ENCODE measurements at places on chromosomes 16 and 17.

DNA sequence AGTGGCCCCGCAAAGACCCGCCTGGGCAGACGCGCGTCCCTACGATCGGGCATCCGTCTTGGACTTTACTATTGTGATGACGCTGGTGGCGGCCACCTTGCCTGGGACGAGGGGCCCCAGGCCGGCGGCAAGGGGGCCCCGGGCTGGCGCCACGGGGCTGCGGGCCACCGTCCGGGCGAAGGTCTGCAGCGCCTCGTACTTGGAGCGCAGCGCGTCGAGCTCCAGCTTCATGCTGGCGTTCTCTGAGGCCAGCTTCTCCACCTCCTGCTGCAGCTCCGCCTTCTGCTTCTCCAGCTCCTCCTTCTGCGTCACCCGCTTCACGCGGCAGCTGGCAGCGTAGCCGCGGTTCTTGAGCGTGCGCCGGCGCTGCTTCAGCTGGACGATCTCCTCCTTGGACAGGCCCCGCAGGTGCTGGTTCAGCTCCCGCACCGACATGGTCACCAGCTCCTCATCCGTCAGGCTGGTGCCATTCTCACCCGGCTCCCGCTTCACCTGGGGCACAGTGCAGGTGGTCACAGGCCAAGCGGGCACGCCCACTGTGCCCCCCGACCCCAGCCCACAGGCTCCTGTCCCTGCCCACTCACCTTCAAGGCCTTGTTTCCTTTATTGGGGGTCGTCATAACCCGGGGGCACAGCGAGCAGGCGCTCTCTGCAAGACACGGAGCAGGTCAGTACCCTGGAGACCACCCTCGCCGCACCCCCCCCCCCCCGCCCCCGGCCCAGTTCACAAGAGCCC lies 4.8 kb upstream of the SIRT7 start:
- DNase-seq: no peak

GRCh38 chr16:1903845-1904840 lies 14.1 kb downstream of the HS3ST6 start:
- DNase-seq: no peak

GRCh38 chr16:57358527-57359095 lies at the start of gene CCL22:
TSS of gene CCL22 (plus strand) at chr16:57358783. CDS start at chr16:57358817, 34 bp downstream.
- no peak for DNase-seq

GRCh38 chr17:8892338-8892690 lies 24.8 kb upstream of the PIK3R6 start:
- DNase-seq: no peak

DNA sequence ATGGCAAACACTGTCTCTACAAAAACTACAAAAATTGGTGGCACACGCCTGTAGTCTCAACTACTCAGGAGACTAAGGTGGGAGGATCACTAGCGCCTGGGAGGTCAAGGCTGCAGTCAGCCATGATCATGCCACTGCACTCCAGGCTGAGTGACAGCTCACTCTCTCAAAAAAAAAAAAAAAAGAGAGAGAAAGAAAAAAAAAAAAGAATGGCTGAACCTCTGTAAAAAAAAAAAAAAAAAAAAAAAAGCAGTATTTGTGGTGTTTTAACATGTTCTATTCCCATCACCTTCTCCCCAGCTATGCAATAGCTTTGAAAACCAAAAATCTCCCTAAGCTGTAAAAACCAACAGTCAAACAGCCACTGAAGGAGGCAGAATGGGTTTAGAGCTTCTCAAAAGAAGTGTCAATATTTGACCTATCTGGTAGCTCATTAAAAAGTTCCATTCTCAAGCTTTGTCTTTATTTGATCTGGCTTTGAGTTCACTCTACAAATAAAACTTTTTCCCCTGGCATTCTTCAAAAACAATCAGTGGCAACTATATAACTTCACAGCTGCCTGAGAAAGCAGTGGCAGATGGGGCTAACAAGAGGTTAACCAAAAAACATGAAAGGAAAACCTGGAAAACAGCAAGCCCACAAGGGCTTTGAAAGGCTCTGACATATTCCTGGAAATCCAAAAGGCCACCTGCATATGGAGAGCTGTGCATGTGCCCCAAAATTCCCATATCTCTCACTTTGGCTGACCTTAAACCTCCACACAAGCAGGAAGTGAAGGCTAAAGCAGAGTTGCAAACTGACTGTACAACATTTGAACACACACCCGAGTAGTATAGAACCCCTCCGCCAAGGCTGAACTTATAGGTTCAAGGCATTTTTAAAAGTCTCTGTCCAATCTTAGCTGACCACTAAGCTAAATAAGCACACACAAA lies 36.0 kb downstream of the USP32 start:
- no peak for DNase-seq

DNA sequence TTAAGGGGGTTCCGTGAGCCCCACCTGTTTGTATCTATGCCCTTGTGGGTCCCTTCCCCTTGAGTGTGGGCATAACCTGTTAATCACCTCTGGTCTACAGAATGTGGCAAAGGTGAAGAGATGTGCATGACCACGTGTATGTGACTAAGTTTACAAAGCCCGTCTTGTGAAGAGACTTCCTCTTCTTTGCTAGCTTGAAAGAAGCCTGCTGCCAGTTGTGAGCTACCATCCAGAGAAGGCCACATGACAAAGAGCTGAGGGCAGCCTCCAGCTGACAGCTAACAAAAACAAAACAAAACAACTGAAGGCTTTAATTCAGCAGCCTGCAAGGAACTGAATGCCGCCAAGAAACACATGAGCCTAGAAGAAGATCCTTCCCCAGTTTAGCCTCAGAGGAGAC lies 112.0 kb downstream of the AXIN2 start:
- DNase-seq: no peak

DNA sequence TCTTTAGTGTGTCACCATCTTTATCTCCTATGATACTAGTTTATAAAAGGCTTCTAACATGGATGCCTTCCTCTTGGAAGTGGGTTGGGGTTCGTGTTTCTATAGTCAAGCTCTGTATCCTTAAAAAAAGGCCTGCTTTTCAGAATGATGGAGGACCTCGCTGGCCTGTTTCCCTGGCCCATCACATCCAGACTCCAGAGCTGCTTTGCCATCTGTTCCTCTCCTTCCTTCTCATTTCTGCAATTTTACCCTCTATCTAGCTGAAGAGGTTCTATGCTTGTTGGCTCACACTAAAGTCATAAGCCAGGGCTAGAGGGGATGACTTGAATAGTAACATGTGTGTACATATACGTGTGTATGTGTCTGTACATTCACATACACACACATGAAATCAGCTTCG lies 450.8 kb upstream of the HSBP1 start:
- no peak for DNase-seq

GRCh38 chr17:1916963-1917715 lies 87.3 kb downstream of the RPA1 start:
- DNase-seq: no peak

DNA sequence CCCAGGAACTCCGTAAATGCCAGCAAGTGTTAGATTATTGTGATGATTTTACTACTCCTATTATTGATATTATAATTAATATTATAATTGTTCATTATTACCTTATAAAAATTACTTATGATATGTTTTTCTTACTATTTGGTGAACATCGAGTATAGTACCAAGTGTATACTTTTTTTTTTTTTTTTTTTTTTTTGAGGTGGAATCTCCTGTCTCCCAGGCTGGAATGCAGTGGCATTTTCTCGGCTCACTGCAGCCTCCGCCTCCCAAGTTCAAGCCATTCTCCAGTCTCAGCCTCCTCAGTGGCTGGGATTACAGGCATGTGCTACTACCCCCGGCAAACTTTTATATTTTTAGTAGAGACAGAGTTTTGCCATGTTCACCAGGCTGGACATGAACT lies 347.0 kb downstream of the WWOX start:
- no peak for DNase-seq

- no peak for DNase-seq
These were observed 21.6 kb upstream of the MPO start for GRCh38 chr17:58302171-58302918.

- DNase-seq: no peak
These were observed 13.5 kb upstream of the COG1 start for GRCh38 chr17:73179387-73179786.

DNA sequence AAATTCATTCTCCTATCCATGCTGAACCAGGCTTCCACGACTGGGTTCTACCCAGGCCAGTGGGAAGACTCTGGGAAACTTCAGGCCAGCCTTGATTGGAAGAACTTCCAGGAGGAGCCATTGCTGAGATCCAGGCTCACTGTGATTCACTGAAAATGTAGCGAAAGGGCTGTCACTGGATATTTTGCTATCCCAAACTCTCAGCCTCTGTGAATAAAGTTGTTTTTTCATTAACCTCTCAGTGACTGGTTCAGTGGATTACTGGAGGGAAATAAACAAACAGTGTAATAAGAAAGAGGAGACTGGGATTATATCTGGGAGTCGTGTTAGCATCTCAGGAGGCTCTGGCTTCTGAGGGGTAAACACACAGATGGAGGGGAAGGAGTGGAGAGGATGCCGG lies 3.1 kb downstream of the FOXL1 start:
- no peak for DNase-seq

DNA sequence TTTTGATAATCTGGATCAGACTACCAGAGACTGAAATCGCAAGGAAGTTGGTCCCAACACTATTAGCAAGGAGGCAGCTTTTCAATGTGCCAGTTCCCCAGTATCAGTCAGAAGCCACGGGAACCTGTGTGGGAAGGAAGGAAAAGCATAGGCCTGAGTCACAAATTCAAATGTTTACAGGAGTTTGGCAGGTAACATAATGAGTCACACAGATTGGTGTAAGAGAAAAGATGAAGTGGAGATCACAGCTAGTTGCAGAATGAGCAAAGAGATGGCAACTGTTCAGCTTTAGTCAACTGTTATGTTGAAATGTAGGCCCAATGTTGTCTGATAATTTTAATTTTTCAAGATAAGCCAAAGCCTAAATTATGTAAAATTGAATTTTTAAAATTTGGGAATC lies 28.1 kb upstream of the ITGA2B start:
- DNase-seq: no peak

DNA sequence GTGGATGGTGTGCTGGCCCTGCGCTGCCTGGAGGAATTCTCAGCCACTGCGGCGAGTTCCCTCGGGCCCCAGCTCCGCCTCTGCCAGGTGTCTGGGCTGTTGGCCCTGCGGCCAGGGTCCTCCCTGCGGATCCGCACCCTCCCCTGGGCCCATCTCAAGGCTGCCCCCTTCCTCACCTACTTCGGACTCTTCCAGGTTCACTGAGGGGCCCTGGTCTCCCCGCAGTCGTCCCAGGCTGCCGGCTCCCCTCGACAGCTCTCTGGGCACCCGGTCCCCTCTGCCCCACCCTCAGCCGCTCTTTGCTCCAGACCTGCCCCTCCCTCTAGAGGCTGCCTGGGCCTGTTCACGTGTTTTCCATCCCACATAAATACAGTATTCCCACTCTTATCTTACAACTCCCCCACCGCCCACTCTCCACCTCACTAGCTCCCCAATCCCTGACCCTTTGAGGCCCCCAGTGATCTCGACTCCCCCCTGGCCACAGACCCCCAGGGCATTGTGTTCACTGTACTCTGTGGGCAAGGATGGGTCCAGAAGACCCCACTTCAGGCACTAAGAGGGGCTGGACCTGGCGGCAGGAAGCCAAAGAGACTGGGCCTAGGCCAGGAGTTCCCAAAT lies 1.3 kb upstream of the TNFSF13 start:
- no peak for DNase-seq

GRCh38 chr16:80802902-80803301 lies 1.5 kb downstream of the CDYL2 start:
- no peak for DNase-seq

DNA sequence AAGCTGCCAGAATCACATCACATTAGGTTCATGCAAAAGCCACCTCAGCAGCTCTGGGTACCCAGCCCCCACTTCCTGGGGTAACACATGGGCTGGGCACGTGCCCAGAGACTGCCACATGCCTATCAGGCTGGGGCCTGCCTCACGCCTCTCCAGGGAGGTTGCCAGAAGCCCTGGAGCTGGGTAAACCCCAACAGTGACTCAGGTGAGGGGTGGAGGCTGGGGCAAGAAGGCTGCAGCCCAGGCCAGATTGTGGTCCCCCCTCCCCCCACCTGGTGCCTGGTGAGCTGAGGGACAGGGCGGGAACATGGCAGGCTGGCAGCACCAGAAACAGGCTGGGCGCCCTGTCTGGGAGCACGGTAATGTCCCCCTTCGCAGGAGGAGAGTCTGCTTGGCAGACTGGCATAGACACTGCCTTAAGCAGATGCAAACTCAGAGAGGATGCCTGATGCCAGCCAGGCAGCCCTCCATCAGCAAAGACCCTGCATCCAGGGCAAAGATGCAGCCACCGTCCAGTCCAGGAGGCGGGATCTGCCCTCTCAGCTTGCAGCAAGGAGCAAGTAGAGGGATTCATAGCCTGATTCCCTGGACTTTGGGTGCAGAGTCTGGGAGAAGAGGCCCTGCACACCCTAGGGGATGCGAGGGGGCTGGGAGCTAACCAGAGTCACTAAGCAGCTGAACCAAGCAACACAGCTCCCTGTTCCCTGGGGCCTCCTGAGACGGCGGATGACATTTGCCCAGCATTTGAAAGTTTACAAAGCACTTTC lies 28.8 kb downstream of the NGFR start:
- no peak for DNase-seq

Data from stimulated activated CD4-positive, alpha-beta T cell treated with anti-CD3 and anti-CD28 coated beads, Interleukin-1b, Interleukin-23, amount 100 ng/mL, for 1 hour (primary cell).